ENCODE measurements at places on chromosomes 16 and 17.

GRCh38 chr16:1481906-1482835 lies 6.6 kb downstream of the PTX4 start:
- DNase-seq: no peak

GRCh38 chr16:72025404-72026114 lies 17.0 kb downstream of the DHODH start:
- peak; percentile 57 for DNase-seq

- no peak for DNase-seq
Measured at GRCh38 chr16:57564571-57565270, 22.3 kb downstream of the ADGRG5 start.

DNA sequence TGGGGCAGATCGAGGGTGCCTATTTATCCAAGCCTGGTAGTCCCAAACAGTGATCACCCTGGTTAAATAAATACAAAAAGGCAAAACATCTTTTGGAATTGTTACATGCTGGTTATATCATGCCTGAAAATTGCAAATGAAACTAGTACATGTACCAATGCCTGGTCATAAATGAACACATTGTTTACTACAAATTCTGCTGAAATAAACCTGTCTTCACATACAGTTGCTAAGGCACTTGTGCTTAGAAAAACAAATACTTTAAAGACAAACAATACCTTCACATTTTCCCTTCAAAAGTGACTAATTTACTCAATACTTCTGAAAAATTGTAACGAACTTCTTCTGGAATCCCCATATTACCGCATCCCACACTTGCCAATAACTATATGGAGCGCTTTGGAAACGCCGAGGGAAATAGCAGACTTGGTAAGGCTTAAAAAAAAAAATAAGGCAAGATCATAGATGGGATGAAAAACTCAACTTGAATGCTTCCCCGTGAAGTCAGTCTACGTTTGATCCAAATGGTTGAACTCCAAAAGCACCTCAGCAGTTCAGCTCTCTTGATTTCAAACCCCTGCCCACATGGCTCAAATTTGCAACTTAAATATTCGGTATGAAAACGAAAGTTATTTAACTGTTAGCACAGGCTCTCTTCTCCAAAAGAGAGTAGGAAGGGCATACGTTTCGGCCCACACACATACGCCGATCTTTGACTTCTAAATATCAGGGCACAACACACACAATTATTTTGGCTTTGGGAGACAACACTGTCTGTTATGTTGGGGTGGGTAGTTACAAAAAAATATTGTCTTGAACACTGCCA lies 264.5 kb downstream of the NTN1 start:
- no peak for DNase-seq

GRCh38 chr16:582218-582613 lies 7.7 kb upstream of the RAB40C start:
- no peak for DNase-seq

GRCh38 chr17:62130739-62131138 lies 65.7 kb upstream of the MED13 start:
- DNase-seq: no peak

DNA sequence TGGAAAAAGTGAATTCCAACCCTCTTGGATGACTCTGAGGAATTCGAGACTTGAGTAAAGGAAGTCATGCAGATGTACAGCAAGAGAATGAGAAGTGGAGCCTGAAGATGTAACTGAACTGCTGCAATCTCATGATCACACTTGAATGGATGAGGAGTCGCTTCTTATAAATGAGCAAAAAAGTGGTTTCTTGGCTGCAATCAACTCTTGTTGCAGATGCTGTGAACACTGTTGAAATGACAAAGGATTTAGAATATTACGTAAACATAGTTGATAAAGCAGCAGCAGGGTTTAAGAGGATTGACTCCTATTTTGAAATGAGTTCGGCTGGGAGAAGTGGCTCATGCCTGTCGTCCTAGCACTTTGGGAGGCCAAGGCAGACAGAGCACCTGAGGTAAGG lies 25.5 kb downstream of the ASPA start:
- no peak for DNase-seq

- DNase-seq: no peak
Measured at GRCh38 chr17:64920026-64920418, 744 bp upstream of the LRRC37A3 start.

DNA sequence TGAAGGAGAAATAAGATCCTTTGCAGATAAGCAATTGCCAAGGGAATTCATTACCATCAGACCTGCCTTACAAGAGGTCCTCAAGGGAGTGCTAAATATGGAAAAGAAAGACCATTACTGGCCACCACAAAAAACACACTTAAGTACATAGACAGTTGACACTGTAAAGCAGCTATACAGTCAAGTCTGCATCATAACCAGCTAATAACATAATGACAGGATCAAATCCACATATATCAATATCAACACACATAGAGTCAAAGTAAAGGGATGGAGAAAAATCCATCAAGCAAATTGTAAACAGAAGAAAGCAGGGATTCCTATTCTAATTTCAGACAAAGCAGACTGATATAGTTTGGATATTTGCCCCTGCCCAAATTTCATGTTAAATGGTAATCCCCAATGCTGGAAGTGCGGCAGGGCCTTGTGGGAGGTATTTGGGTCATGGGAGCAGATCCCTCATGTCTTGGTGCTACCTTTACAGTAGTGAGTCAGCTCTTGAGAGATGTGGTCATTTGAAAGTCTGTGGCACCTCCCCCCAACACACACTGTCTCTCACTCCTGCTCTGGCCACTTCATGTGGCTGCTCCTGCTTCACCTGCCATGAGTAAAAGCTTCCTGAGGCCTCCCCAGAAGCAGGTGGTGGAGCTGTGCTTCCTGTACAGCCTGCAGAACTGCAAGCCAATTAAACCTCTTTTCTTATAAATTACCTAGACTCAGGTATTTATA lies 32.8 kb downstream of the TANC2 start:
- DNase-seq: no peak

- no peak for DNase-seq
Measured at GRCh38 chr17:6429266-6429665, 5.7 kb downstream of the AIPL1 start.

- no peak for DNase-seq
Measured at GRCh38 chr16:67088551-67088950, 21.2 kb upstream of the PHAF1 start.

DNA sequence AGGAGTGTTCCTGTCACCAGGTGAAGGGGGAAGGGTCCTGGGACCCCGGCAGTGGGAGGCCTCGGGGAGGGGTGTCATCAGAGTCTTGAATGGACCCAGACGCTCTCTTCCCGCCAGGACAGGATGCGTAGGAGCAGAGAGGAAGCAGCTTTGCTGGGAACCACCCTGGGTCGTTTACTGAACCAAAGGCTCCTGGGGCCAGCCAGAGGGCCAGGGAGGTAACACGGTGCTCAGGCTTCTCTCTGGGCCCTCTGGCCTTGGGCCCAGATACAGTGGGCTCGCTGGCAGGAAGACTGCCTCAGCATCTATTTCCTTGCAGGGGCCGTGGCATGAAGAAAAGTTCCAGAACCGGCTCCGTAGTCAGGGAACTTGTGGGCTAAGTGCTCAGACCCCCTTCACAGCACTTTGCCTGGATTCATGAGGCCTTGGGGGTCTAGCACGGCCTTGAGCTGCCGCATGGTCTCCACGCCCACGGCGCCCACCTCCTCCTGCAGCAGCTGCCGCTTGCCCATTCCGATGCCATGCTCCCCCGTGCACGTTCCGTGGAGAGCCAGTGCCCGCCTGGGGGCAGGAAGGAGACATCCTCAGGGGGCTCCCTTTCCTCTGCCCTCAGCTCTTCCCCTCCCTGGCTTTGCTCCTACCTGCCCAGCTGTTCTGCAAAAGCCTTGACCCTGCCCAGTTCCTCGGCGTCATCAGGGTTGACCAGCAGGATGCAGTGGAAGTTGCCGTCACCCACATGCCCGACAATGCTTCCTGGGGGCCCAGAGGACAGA lies 4.4 kb downstream of the LDHD start:
- DNase-seq: no peak

- no peak for DNase-seq
Measured at GRCh38 chr17:50833510-50834428, 1.6 kb upstream of the WFIKKN2 start.

GRCh38 chr17:79982986-79983385 lies 52.7 kb downstream of the TBC1D16 start:
- DNase-seq: no peak

GRCh38 chr16:9534759-9535158 lies 443.3 kb downstream of the HAPSTR1 start:
- DNase-seq: no peak

DNA sequence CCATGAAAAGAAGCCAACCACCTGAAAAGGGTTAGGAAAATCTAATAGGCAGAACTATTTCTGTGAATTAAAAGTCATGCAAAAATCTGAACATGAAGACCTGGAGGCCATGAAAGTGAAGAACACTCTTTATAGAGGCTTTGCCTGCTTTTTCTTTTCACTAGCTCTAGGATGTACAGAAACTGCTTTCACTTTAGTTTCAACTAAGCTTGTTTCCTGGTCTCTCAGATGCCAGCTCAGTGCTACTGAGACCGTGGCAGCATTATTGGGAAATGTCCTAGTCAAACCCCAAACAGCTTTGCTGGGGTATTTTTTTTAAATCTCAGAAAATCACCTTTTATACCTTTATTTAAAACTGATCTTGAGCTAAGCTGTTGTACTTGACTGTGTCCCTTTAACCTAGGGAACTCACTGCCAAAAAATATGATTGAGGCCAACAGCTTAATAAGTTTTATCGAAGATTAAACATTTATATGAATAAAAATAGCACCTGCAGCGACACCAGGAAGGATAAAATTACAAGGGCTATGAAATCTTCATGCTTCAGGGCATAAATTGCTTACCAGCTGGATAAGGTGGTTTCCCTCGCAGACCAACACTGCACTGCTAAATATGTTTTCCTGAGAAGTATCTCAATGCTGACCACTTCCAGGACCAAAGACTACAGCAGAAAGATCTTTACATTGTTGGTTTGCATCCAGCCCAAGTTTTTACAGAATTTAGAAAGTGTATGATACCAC lies 621.8 kb upstream of the ZFHX3 start:
- DNase-seq: no peak

- DNase-seq: no peak
Measured at GRCh38 chr17:7969433-7969832, 33.0 kb upstream of the GUCY2D start.

DNA sequence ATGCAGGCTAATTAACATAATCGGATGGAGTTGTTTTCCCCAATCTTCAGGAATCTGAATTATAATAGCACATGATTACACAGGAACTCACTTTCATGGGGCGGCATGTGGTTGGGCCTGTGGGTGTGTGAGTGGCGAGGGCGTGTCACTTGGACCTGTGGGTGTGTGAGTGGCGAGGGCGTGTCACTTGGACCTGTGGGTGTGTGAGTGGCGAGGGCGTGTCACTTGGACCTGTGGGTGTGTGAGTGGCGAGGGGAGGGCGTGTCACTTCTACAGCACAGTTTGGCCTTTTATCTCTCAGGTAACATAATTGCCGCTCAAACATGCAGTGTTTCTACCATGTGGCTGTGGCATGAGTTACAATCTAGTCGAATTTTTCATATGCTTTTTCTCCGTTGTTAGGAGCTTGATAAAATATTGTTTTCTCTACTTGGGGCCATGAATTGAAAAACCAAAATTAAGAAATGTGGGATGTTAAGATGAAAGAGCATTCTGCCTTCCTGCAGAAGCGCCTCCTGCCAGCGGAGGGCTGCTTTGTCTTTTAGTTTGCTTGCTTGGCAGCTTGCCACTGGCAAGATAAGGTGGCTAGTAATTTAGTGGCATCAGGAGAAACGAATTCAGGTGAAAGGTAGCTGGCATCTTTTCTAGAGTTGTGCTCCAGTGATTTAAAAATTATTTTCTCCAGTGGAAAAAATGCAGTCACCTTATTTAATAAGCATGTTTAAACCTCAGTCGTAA lies 36.2 kb downstream of the USP10 start:
- DNase-seq: no peak

GRCh38 chr17:8803531-8804420 lies 4.6 kb upstream of the MFSD6L start:
- DNase-seq: no peak

GRCh38 chr17:17576772-17577234 lies 14.7 kb downstream of the PEMT start:
- no peak for DNase-seq

DNA sequence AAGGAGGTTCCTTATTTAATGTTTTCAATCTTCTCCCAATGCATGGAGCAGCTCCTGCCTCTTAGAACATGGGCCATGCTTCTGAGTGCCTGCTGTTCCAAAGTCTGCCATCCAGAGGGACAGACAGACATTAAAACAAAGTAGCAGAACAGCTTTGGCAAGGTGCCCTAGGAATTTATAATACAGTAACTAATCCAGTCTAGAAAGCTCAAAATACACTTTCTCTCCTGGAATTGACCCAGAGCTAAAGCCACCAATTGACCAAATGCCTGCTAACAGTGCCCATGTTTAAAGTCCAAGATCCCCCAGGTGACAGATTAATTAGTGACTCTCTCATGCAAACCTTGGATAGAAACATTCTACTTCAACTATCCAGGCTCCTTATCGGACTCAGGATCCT lies 11.1 kb upstream of the CHRNE start:
- no peak for DNase-seq

GRCh38 chr17:4261452-4261851 lies 2.3 kb downstream of the ANKFY1 start:
- DNase-seq: no peak

GRCh38 chr16:20830372-20830771 lies 24.0 kb downstream of the REXO5 start:
- DNase-seq: no peak

GRCh38 chr16:88503374-88503770 lies 50.3 kb downstream of the ZFPM1 start:
- DNase-seq: no peak

DNA sequence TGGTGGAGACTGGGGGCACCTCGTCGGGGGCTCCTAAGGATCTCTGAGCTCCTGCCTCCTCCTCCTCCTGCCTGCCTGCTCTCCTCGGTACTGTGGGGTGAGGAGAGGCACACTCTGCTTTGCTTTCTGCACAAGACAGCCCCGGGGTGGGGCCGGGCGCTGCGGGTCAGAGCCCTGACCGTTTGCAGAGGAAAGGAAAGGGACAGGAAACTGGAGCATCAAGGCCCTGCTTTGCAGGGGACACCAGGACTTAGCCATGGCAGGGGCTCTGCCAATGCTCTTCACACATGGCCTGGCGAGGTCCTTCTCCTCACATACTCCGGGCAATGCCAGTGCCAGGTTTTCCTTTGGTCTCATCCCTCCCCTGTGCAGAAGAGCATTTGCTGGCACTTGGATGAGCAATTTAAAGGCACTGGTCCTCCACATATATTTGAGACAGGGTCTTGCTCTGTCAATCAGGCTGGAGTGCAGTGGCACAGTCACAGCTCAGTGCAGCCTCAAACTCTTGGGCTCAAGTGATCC lies 23.8 kb upstream of the DOC2B start:
- DNase-seq: no peak

- no peak for DNase-seq
Measured at GRCh38 chr17:2949469-2950044, 113.8 kb downstream of the OR1D5 start.

GRCh38 chr16:86874141-86874540 lies 295.8 kb downstream of the FOXL1 start:
- no peak for DNase-seq

- no peak for DNase-seq
Measured at GRCh38 chr17:30091121-30091670, 25.4 kb upstream of the NSRP1 start.

DNA sequence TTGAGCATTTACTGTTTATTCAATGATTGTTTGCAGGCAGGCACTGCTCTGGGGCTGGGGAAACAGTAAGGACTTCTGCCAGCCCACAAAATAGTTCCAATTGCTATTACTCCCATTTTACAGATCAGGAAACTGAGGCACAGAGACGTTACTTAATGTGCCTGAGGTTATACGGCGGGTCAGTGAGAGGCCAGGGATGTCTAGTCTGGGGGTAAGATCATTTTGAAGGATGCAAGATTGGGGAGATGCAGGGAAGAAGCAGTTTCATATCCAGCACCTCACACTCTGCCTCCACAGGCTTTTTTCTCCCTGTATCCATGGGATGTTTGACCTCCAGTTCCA lies 46.5 kb downstream of the ABAT start:
- no peak for DNase-seq
